ENCODE measurements at places on chromosomes 13 and 19. TPM values are rescaled to one million over a fixed set of nuclear protein-coding genes. Genes with fewer than 3 reads are reported as not detected.

DNA sequence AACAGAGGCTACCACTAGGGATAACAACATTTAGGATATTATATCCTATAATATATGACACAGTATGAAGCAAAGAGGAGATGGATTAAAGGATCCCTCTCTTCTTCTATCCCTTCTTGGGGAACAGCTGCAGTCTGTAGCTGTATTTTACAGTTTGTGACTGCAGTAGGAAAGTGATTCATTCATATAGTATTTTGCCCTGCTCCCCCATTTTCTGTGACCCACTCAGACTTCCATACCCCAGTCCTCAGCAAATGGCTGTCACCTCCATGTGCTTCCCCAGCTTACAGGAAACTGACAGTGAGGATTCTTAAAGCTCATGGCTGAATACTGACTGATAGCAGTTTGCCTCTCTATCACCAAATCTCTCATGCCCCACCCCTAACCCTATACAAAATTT lies 27.5 kb downstream of the MICU2 start:
- DNase-seq: peak; percentile 14
- no peaks in the 10 kb centered on the region for H3K27me3 ChIP-seq
- no peak overlapping the region for H3K4me3 ChIP-seq
- peaks cover 2% of the 10 kb centered on the region for H3K4me1 ChIP-seq
- no peaks in the 10 kb centered on the region for H3K36me3 ChIP-seq

DNA sequence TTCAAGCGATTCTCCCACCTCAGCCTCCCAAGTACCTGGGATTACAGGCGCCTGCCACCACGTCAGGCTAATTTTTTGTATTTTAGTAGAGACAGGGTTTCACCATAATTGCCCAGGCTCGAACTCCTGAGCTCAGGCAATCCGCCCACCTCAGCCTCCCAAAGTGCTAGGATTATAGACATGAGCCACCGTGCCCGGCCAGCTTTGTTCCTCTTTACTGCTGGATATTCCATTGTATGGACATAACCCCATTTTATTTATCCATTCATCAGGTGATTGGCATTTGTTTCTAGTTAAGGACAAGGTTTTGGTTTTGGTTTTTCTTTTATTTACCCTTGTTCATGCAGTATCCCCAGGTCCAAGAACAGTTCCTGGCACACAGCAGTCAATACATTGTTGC lies 4.1 kb upstream of the RPS9 start:
- H3K36me3 ChIP-seq: peaks cover 5% of the 10 kb centered on the region
- peaks cover 11% of the 10 kb centered on the region for H3K4me1 ChIP-seq
- DNase-seq: no peak

DNA sequence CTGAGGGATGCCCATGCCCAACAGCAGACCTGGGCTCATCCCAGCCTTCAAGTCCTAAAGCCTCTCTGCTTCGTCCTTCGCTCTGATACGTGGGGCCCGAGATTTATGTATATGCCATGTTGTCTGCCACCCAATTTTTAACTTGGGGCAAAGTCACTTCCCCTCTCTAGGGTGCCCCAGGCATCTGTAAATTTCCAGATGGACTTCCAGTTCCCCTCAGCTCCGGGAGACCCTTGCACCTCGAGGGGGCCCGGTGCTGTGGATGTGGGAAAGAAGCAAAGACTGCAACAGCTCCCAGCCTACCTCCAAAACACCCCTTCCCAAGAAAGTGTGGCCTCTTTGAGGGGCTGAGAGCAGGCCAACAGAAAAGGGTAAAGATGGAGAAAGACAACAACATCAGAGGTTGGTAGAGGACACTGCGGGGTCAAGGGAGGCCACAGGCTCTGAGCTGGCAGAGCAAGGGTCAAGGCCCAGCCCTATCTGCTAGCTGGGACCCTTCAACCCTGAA lies 97.4 kb downstream of the STK24 start:
- no peak overlapping the region for H3K27ac ChIP-seq
- DNase-seq: no peak
- peaks cover 34% of the 10 kb centered on the region for H3K4me1 ChIP-seq
- peaks cover 2% of the 10 kb centered on the region for H3K36me3 ChIP-seq
- H3K4me3 ChIP-seq: no peak overlapping the region

GRCh38 chr13:109738298-109738746 lies 48.1 kb downstream of the IRS2 start:
- no peak overlapping the region for H3K4me3 ChIP-seq
- no peaks in the 10 kb centered on the region for H3K27me3 ChIP-seq
- no peaks in the 10 kb centered on the region for H3K4me1 ChIP-seq
- H3K36me3 ChIP-seq: no peaks in the 10 kb centered on the region
- DNase-seq: no peak
- H3K27ac ChIP-seq: no peak overlapping the region

Gene FCER2
- not detected for polyA plus RNA-seq

GRCh38 chr13:47135800-47136503 lies 239.1 kb upstream of the HTR2A start:
- no peak overlapping the region for H3K27ac ChIP-seq
- H3K4me1 ChIP-seq: no peaks in the 10 kb centered on the region
- H3K36me3 ChIP-seq: no peaks in the 10 kb centered on the region

Data from fibroblast of lung (primary cell).